ENCODE measurements at places on chromosomes 2 and 18. TPM values are rescaled to one million over a fixed set of nuclear protein-coding genes. Genes with fewer than 3 reads are reported as not detected.

The LRRC30 gene
- total RNA-seq = not detected

- no peak overlapping the region for H3K27ac ChIP-seq
- no peaks in the 10 kb centered on the region for H3K36me3 ChIP-seq
- H3K4me1 ChIP-seq = no peaks in the 10 kb centered on the region
- H3K4me3 ChIP-seq = no peak overlapping the region
Observed at GRCh38 chr2:145186303-145186702, 666.4 kb upstream of the ZEB2 start.

- no peak overlapping the region for H3K27ac ChIP-seq
- H3K4me3 ChIP-seq = no peak overlapping the region
- no peaks in the 10 kb centered on the region for H3K27me3 ChIP-seq
- no peak for DNase-seq
- H3K4me1 ChIP-seq = no peaks in the 10 kb centered on the region
Observed at GRCh38 chr18:78728784-78729467, 250.7 kb upstream of the SALL3 start.

DNA sequence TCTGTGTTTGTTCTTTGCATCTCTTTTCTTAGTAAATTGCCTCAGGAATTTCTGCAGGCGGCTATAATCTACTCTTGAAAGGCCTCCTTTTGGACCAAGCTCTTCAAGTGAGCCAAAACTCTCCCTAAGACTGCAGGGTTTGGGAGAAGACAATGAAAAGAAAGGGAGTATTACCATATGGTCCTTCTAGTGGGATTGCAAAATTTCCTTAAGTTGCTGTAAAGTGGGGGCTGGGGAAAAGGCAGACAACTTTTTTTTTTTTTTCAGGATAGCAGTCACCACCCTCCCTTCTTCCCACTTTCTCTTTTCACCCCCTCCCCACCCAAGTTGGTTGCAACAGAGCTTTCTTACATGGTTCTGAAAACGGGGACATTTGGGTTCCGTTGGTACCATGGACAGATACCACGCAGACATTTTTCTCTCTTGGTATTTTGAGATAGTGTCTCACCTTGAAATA, 183.7 kb downstream of the FHOD3 start:
- H3K4me3 ChIP-seq = no peak overlapping the region
- DNase-seq = no peak
- H3K27ac ChIP-seq = no peak overlapping the region
- no peaks in the 10 kb centered on the region for H3K36me3 ChIP-seq
- no peaks in the 10 kb centered on the region for H3K27me3 ChIP-seq
- no peaks in the 10 kb centered on the region for H3K4me1 ChIP-seq

DNA sequence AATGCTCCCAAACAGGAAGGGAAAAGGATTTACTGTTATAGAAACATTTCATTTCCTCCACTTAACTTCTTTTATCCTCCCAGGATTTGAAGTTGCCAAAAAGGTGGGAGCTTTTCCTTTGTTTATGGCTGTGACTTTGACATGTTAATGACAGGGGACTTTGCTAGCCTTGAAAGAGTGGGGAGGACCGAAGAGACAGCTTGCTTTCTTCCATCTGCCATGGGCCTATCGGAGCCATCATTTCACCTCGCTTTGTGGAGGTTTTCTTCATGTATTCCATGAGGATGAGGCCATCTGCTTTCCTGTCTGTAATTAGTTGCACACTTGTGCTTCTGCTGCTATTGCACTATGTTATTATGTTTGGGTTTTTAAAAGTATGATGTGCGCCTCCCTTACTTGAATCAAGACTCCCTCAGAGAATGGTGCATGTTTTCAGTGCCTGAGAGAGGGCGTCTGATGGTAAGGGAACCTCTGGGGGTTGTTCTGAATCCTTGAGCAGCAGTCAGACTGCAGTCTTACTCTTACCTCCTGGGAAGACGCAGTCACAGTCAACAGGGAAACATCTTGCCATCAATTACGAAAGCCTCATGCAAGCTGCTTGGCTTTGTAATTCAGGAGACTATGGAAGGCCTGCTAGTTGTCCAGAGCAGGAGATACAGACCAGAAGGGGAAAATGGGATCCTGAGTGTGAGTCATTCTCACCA, 173.3 kb upstream of the MGAT5 start:
- no peak overlapping the region for H3K4me3 ChIP-seq
- no peak overlapping the region for H3K27ac ChIP-seq
- DNase-seq = no peak

GRCh38 chr18:69002233-69002632, 204.4 kb downstream of the CCDC102B start:
- H3K4me3 ChIP-seq = no peak overlapping the region
- no peaks in the 10 kb centered on the region for H3K36me3 ChIP-seq
- no peaks in the 10 kb centered on the region for H3K4me1 ChIP-seq
- no peak overlapping the region for H3K27ac ChIP-seq
- H3K27me3 ChIP-seq = no peaks in the 10 kb centered on the region

DNA sequence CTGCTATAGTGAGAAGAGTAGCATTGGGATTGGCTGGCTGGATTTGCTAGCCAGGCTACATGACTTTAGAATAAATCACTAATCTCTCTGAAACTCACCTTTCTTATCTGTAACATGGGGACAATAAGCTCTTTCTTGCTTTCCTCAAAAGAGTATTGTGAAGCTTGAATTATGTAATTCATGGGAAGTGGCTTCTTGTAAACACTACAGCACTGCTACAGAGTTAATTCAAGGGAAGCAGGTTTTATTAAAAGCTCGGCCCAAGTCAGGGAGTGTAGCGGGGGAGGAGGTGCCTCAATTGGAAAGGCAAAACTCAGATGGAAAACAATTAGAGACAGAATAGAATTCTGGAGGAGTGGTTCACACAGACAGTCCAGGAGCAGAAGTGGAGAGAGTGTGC, 100.9 kb upstream of the CELF4 start:
- H3K27me3 ChIP-seq = no peaks in the 10 kb centered on the region
- H3K27ac ChIP-seq = no peak overlapping the region
- no peak for DNase-seq
- no peaks in the 10 kb centered on the region for H3K36me3 ChIP-seq
- no peaks in the 10 kb centered on the region for H3K4me1 ChIP-seq
- H3K4me3 ChIP-seq = no peak overlapping the region

The CAPN13 gene
- total RNA-seq = not detected

DNA sequence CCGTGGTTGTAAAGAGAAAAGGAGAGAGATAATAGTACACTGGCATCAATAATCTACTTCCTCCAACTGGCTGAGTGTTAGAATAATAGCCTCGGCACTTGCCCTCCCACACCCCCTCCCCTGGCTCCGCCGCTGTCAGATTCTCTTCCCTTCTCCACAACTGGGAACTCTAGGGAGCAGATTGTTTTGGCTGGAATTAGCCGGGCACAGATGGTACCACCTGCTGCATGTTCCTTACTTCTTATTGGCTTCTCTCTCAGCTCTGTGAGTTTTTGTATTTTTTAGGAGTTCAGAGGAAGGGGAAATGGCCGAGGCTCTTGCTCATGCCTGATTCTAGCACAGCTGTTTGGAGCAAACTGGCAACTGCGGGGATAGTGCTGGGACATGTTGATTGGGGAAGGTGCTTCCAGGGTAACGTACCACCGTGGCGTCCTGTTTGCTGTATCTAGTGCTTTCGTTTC, 140.0 kb downstream of the ZEB2 start:
- H3K36me3 ChIP-seq = no peaks in the 10 kb centered on the region
- no peak overlapping the region for H3K4me3 ChIP-seq
- no peak for DNase-seq
- H3K27ac ChIP-seq = no peak overlapping the region

DNA sequence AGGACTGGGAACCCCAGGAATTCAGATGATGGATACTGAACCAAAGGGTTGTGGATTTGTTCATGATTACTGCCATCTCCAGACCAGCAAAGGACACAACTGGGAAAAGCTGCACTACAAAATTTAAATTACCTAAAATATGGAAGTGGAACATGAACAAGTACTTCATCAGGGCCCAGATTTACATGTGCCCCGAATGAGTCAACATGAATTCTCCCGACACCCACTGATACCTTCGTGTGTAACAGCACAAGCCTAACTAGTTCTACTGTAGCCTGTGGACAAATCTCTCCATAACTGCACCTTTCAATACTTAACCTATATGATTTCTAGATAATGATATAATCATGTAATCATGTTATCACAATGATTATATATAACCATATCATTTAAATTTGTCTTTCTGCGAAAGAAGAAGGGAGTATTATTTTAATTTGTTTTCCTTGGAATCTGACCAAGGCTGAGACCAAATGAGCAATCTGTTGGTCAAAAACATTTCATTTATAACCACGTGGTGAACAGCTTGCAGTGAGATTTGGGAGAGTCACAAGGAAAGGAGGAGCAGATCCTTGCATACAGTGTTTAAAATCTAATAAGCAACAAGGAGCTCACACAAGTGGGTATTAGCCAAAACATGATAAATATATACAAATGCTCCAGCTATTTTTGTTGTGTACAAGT, 70.5 kb downstream of the CACNB4 start:
- H3K36me3 ChIP-seq = no peaks in the 10 kb centered on the region
- no peak overlapping the region for H3K4me3 ChIP-seq
- DNase-seq = no peak
- peaks cover 21% of the 10 kb centered on the region for H3K27me3 ChIP-seq
- H3K4me1 ChIP-seq = peaks cover 3% of the 10 kb centered on the region

- H3K4me3 ChIP-seq = no peak overlapping the region
- H3K27ac ChIP-seq = peak overlapping the region; percentile 48
- peaks cover 40% of the 10 kb centered on the region for H3K4me1 ChIP-seq
- peaks cover 18% of the 10 kb centered on the region for H3K36me3 ChIP-seq
Observed at GRCh38 chr2:68387408-68388350, 22.6 kb downstream of the PLEK start.

GRCh38 chr2:152176113-152176714, 651 bp upstream of the STAM2 start:
- H3K27me3 ChIP-seq = peaks cover 7% of the 10 kb centered on the region
- no peak for DNase-seq
- peaks cover 9% of the 10 kb centered on the region for H3K36me3 ChIP-seq
- H3K27ac ChIP-seq = peak overlapping the region; percentile 97

DNA sequence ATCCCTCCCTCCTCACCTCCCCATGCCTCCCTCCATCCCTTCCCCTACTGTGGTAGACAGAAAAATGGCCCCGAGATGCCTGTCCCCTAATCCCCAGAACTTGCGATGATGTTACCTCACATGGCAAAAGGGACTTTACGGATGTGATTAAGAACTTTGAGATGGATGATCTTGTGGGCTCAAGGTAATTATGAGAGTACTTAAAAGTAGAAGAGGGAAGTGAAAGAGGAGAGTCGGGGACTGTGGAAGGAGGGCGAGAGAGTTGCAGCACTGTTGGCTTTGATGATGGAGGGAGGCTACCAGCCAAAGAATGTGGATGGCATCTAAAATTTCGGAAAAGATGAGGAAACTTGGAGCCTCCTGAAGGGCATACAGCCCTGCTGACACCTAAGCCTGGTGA, 66.5 kb downstream of the AGAP1 start:
- no peak overlapping the region for H3K27ac ChIP-seq
- no peaks in the 10 kb centered on the region for H3K4me1 ChIP-seq

DNA sequence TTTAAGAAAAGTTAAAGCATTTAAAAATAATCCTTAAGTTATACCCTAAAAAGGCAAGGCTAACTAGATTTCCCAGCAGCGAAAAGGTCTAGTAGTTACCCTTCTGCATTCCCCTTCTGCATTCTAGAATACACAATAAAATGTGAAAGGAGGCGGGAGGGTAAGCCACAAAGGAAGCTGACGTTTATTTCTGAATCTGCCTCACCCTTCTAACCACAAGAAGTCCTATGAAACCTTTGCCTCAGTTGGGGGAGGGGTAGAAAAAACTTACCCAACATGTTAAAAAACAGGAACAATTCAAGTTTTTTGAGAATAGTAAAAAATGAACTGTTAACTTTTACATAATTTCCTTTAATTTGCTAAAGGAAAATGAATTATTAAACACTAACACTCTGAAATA, 11.3 kb downstream of the STK17B start:
- peak overlapping the region; percentile 80 for H3K27ac ChIP-seq
- no peaks in the 10 kb centered on the region for H3K27me3 ChIP-seq
- peaks cover 71% of the 10 kb centered on the region for H3K4me1 ChIP-seq
- H3K36me3 ChIP-seq = peaks cover 84% of the 10 kb centered on the region
- peak; percentile 74 for DNase-seq

The AOX1 gene
- total RNA-seq = 0.05 TPM

DNA sequence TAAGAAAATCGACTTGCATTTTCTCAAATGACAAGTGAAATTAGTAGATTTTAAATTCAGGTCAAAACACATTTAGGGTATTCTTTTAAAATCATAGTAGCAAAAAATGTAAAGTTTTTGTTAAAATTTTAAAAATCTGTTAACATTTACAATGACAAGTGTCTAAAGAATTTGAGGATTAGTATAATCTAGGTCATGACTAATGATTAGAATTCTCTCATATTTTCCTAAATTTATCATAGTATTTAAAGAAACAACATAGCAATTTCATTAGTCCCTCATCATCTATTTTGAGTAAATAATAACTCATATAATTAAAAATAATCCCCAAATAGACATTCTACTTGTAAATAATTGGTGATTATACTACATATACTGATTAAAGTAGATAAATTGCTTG, 23.6 kb downstream of the THUMPD2 start:
- DNase-seq = no peak
- H3K4me1 ChIP-seq = peaks cover 2% of the 10 kb centered on the region
- no peaks in the 10 kb centered on the region for H3K27me3 ChIP-seq
- H3K36me3 ChIP-seq = peaks cover 70% of the 10 kb centered on the region

DNA sequence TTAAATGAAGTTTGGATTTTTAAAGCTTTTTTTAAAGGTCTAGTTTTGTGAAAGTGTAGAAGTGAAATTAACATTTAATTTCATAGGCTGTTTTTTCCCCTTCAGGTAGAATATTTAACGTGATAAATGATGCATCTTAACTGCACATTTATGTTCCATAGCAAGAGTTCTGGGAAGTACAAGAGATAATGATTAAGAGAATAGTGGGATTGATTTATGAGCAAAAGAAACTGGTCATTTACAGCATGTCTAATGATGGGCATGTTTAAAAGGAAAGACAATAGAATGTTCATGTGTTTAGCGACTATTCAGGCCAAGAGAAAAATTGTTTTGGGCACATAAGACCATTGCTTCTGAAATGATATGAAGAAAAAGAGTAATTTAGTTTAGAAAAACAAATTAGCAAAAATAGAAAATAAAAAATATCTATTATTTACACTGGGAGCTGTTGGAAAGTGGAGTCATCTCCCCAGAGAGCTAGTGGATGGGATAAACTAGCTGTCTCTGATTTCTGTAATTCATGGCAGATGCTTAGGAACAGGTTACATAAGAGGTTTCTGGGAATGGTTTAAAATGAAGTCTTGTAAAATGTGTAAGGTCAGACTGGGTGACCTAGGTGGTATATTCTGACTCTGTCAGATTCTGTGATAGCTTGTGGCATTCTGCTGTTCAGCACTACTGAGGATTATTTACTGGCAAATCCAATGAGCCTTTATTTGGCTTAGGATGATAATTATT, 60.7 kb downstream of the WDR7 start:
- H3K4me3 ChIP-seq = no peak overlapping the region
- peaks cover 16% of the 10 kb centered on the region for H3K4me1 ChIP-seq

DNA sequence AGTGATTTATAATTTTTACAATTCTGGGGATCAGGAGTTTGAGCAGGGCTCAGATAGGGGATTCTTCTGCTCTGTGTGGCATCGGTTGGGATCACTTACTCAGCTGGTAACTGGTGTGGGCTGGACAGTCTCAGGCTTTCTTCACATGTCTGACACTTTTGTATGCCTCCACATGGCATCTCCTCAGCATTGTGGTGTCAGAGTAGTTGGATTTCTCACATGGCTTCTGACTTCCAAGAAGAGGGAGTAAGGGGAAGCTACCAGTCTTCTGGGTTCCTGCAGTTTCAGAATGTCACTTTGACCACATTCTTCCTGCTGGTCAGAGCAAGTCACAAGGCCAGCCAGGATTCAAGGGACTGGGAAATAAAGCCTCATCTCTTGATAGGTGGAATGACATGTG, 55.6 kb downstream of the NCOA1 start:
- DNase-seq = no peak
- H3K27ac ChIP-seq = no peak overlapping the region
- H3K27me3 ChIP-seq = no peaks in the 10 kb centered on the region
- H3K36me3 ChIP-seq = peaks cover 16% of the 10 kb centered on the region

Measured in activated CD4-positive, alpha-beta memory T cell treated with anti-CD3 and anti-CD28 coated beads, Interleukin-2, amount 10 ng/mL, durations not matched to agents 7 days and 5 days (primary cell).